Mammary microvascular endothelial cell (primary cell): ENCODE measurements at places on chromosomes 2 and 18. TPM values are rescaled to one million over a fixed set of nuclear protein-coding genes. Genes with fewer than 3 reads are reported as not detected.

TUBB8B gene
- total RNA-seq, result not detected in 2 replicates

CPO gene
- total RNA-seq, result not detected in 2 replicates

IL36RN gene
- total RNA-seq, result not detected in 2 replicates

C2orf76 gene
- 7.6 and 16.2 TPM in 2 replicates for total RNA-seq

UBE2F gene
- 42.4 and 54.9 TPM in 2 replicates for total RNA-seq

SP140 gene
- total RNA-seq, result under 0.01 and 0.20 TPM in 2 replicates

AGFG1 gene
- total RNA-seq, result 67.0 and 79.0 TPM in 2 replicates

NYAP2 gene
- total RNA-seq, result not detected in 2 replicates

SOX11 gene
- not detected in 2 replicates for total RNA-seq

PROC gene
- not detected in 2 replicates for total RNA-seq

TSHZ1 gene
- 14.5 and 14.6 TPM in 2 replicates for total RNA-seq

ACKR3 gene
- total RNA-seq, result 0.93 and 2.4 TPM in 2 replicates

NETO1 gene
- not detected in 2 replicates for total RNA-seq

ZBTB7C gene
- not detected in 2 replicates for total RNA-seq

MSH2 gene
- total RNA-seq, result 27.4 TPM in 2 replicates

ANO7 gene
- total RNA-seq, result 1.1 and 1.8 TPM in 2 replicates

IL1RL2 gene
- not detected in 2 replicates for total RNA-seq

UNC80 gene
- 0.07 TPM in 1 of 2 replicates, not detected in the other for total RNA-seq

LHCGR gene
- not detected in 2 replicates for total RNA-seq

TMEM37 gene
- 0.33 and 2.6 TPM in 2 replicates for total RNA-seq

MC2R gene
- not detected in 2 replicates for total RNA-seq
